ENCODE measurements at places on chromosomes 3 and 15. TPM values are rescaled to one million over a fixed set of nuclear protein-coding genes. Genes with fewer than 3 reads are reported as not detected.

- H3K4me3 ChIP-seq, result no peak overlapping the region
- no peak for DNase-seq
- H3K27ac ChIP-seq, result no peak overlapping the region
- no peaks in the 10 kb centered on the region for H3K36me3 ChIP-seq
Measured at GRCh38 chr3:195023989-195024388, 247.0 kb downstream of the XXYLT1 start.

Gene SUSD5
- total RNA-seq, result not detected

Gene SPESP1
- 0.69 TPM for total RNA-seq

Gene WNT7A
- total RNA-seq, result 9.6 TPM

DNA sequence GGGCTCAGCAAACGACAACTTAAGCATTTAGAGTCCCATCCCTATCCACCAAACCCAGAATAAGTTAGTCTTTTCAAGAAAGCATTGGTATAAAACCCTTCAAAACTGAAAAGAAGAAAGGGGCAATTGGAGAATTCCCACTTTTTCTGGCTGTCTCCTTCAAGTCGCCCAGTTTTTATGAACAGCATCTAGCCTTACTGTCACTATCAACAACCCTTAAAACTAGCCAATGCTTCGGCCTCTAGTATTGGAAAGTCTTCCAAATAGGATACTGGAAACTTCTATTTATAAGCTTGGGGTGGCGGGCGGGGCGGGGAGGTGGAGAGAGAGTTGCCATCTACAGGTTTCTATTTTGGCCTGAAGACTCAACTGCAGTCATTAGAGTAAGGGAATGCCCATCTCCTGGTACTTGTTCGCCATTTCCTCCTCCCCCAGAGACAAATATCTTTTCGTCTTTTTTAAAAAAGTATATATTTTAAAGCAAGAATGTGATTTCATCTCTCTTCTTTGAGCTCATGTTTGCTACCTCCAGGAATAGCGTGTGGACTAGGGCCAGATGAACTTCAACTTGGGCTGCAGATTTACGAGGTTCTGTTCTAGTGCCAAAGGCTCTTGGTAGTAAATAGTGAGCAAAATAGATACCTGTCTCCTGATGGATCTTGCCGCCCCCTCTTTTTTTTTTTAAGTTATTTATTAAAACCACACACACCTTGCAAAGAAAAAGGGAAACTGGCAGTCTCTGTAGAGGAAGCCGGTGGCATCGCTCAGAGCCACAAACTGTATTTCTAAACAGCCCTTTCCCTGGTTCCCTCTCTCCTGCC is 2.7 kb downstream of the BCL6 start:
- peak overlapping the region; percentile 97 for H3K4me3 ChIP-seq
- H3K36me3 ChIP-seq, result no peaks in the 10 kb centered on the region
- H3K27me3 ChIP-seq, result no peaks in the 10 kb centered on the region
- peaks cover 63% of the 10 kb centered on the region for H3K4me1 ChIP-seq

- H3K4me3 ChIP-seq, result no peak overlapping the region
- H3K27me3 ChIP-seq, result peaks cover 5% of the 10 kb centered on the region
- H3K4me1 ChIP-seq, result peaks cover 1% of the 10 kb centered on the region
- no peak overlapping the region for H3K27ac ChIP-seq
- H3K36me3 ChIP-seq, result no peaks in the 10 kb centered on the region
Measured at GRCh38 chr3:189822726-189823125, 191.5 kb downstream of the TP63 start.

DNA sequence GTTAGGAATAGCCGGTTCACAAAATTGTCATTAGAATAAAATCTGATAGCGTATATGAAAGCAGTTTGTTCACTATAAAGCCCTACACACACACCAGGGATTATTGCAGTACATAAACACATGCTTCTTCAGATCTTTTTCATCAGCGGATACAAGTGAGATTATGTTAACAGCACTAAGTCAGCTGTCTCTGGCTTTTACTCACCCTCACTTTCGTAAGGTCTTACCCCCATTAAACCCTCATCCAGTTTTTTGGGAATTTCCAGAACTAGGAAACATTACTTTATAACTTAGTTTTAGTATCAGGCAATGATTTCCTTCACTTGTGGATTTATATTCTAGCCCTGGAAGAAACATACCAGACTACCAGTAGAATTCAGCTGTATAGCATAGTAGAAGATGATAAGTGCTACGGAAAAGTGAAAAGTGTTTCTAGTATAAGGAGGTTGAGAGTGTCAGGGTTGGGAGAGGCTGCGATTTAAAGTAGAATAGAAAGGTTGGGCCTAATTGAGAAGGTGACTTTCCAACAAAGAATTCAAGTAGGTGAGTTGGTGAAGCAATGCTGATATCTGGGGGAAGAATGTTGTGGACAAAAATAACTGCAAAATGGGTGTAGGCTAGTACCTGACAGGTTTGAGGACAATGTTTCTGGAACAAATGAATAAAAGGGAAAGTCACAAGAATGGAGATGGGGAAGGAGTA is 22.7 kb downstream of the TMEM207 start:
- no peaks in the 10 kb centered on the region for H3K4me1 ChIP-seq
- H3K27me3 ChIP-seq, result no peaks in the 10 kb centered on the region
- H3K4me3 ChIP-seq, result no peak overlapping the region

DNA sequence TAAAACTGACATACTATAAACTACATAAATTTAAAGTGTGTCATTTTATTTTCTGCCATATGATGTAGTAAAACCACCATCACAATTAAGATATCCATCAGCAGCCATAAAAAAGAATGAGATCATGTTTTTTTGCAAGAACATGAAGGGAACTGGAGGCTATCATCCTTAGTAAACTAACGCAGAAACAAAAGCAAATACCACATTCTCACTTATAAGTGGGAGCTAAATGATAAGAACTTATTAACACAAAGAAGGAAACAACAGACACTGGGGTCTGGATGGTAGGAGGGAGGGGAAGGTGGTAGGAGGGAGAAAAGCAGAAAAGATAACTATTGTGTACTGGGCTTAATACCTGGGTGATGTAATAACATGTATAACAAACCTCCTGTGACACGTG is 24.6 kb downstream of the CCDC14 start:
- no peaks in the 10 kb centered on the region for H3K27me3 ChIP-seq
- no peak overlapping the region for H3K27ac ChIP-seq

DNA sequence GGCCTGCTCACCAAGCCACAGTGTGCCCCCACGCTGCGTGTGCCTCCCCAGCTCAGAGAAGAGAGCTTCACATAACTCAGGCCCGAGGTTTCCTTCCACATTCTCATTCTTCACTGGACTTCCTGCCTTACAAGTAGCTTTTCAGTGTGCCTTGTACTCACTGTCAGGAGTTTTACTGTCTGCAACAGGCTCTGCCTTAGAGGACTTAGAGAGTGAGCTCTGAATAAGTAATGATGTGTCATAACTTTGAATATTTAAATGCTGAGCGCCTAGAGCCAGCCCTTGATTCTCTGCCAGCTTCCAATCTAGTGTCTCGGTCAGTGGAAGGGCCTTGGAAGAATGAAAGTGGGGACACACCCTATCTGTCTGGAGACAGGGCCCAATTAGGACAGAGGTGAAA is 41.8 kb downstream of the ITGB5 start:
- H3K27ac ChIP-seq, result no peak overlapping the region
- no peaks in the 10 kb centered on the region for H3K4me1 ChIP-seq
- no peak for DNase-seq

DNA sequence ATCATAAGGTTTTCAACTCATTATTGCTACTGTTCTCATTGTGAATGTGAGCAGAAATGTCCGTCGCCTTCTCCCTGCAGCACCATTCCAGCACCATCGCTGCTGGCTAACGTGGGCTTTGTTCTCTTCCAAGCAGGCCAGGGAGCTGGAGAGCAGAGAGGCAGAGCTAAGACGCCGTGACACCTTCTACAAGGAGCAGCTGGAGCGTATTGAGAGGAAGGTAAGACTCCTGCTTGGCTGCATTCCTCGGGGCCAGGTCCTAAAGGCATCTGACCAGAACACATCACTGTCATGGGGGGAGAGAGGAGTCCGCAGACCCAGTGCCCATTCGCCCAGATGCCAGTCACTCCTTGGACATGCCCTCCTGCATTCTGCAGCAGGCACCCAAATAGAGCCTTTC is 130.4 kb upstream of the PLXNA1 start:
- H3K36me3 ChIP-seq, result peaks cover 25% of the 10 kb centered on the region
- no peaks in the 10 kb centered on the region for H3K27me3 ChIP-seq
- no peak overlapping the region for H3K27ac ChIP-seq
- H3K4me1 ChIP-seq, result no peaks in the 10 kb centered on the region
- no peak for DNase-seq

DNA sequence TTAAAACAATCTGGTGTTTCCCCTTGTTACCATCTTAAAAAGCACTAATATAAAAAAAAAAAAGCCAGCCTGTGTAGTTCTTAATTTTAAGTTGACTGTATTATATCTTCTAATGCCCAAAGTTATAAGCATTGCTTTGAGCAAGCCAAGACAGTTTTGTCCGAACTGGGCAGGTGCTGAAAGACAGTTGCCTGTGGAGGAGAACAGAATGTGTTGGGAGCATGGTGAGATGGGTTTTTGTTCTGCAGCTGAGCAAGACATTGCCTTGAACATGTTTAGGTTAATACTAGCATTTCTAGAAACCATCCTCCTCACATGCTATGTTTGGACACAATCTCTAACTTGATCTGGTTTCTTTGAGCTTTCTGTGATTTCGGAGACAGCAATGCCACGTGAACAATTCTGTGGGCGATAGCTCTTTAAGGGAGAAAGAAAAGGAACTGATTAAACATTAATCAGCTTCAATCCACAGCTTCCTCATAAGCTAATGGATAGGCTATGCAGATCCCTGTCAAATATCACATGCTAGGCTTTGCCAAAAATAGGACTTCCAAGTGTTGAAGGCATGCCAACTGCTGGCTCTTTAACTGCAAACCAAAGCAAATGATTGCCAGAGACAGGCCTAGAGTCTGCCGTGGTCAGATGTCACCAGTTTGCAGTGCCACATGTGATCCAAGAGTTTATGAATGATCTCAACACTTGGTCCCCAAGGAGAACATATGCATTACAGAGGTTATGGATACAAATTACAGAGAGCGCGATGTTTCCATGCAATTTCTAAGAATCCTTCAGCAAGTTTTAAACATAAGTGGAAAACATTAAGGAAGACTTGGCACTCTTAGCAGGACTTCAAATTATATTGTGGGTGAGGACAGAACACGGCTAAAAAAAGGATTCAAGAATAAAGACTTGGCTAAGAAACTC is 428.1 kb downstream of the ROBO2 start:
- no peak overlapping the region for H3K4me3 ChIP-seq
- no peaks in the 10 kb centered on the region for H3K36me3 ChIP-seq
- H3K27ac ChIP-seq, result no peak overlapping the region
- H3K27me3 ChIP-seq, result no peaks in the 10 kb centered on the region
- no peaks in the 10 kb centered on the region for H3K4me1 ChIP-seq
- no peak for DNase-seq

- H3K4me3 ChIP-seq, result peak overlapping the region; percentile 98
- H3K36me3 ChIP-seq, result no peaks in the 10 kb centered on the region
- no peak for DNase-seq
- H3K27me3 ChIP-seq, result no peaks in the 10 kb centered on the region
- peak overlapping the region; percentile 94 for H3K27ac ChIP-seq
- H3K4me1 ChIP-seq, result peaks cover 35% of the 10 kb centered on the region
Measured at GRCh38 chr3:20042331-20042730, 2.1 kb downstream of the KAT2B start.

DNA sequence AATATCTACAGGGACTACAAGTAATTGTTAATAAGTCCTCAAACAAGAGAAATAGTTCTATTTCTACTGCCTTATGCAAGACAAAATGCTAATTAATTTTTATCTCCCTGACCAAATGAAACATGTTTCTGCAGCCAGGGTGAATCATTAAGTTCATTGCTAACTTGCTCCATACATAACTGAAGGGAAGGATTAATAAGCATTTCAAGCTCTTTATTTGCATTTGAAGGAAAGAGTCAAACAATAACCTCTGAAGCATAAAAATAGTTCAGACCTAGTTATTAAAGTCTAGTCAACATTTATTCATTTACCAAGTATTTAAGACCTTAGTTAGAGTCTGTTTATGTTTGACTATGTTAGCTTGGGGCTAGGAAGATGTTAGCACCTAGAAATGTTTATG is 120.0 kb downstream of the ATP1B3 start:
- peaks cover 3% of the 10 kb centered on the region for H3K36me3 ChIP-seq
- peaks cover 15% of the 10 kb centered on the region for H3K4me1 ChIP-seq
- no peak overlapping the region for H3K4me3 ChIP-seq
- H3K27ac ChIP-seq, result no peak overlapping the region

GRCh38 chr15:64623347-64623996 is 151.9 kb downstream of the RBPMS2 start:
- peak overlapping the region; percentile 81 for H3K4me3 ChIP-seq
- H3K27ac ChIP-seq, result peak overlapping the region; percentile 78
- no peak for DNase-seq
- peaks cover 89% of the 10 kb centered on the region for H3K4me1 ChIP-seq
- no peaks in the 10 kb centered on the region for H3K36me3 ChIP-seq
- H3K27me3 ChIP-seq, result no peaks in the 10 kb centered on the region

DNA sequence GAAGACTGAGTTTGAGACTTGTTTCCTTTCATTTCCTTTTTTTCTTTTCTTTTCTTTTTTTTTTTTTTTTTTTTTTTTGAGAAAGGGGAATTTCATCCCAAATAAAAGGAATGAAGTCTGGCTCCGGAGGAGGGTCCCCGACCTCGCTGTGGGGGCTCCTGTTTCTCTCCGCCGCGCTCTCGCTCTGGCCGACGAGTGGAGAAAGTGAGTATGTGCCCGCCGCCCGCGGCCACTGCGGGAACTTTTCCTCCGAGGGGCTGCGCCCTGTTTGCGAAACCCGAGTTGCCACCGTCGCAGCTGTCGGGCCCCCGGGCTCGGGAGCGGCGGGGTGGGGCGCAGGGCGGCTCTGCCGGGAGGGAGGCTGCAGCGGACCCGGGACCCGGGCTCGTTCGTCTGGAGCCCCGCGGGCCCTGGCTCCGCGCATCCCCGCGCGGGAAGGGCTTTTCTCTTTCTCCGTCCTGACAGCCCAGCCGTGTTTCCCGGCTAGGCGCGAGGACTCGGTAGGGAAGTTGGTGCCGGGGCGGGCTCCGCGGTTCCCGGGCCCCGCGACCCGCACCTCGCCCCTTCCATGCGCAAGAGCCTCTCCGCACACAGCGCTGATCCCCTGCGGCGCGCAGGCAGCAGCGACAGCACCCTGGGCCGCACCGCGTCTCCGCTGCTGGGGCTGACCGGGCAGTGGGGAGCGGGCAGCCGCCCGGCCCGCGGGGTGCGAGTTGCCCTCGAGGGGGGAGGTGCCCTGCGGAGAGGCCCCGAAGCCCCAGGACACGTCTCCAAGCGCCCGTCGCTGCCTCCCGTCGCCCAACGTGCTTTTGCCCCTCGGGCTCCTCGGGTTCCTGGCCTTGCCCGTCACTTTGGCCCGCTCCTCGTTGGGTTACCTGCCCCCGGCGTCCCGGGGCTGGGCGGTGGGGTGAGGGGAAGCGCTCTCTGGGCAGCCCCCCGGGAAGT is 1.4 kb downstream of the IGF1R start:
- H3K36me3 ChIP-seq, result no peaks in the 10 kb centered on the region
- peak overlapping the region; percentile 99 for H3K4me3 ChIP-seq

Gene TMEM43
- total RNA-seq, result 50.8 TPM

Data from naive thymus-derived CD8-positive, alpha-beta T cell (primary cell).